ENCODE measurements at places on chromosomes 16 and 17. TPM values are rescaled to one million over a fixed set of nuclear protein-coding genes. Genes with fewer than 3 reads are reported as not detected.

- DNase-seq = no peak
Measured at GRCh38 chr17:164303-165235, 16.9 kb downstream of the DOC2B start.

GRCh38 chr17:67415291-67415690, 38.2 kb downstream of the PITPNC1 start:
- no peak for DNase-seq

Gene B4GALNT2
- not detected for total RNA-seq

- DNase-seq = no peak
Measured at GRCh38 chr16:12482455-12483220, 321.0 kb downstream of the CPPED1 start.

DNA sequence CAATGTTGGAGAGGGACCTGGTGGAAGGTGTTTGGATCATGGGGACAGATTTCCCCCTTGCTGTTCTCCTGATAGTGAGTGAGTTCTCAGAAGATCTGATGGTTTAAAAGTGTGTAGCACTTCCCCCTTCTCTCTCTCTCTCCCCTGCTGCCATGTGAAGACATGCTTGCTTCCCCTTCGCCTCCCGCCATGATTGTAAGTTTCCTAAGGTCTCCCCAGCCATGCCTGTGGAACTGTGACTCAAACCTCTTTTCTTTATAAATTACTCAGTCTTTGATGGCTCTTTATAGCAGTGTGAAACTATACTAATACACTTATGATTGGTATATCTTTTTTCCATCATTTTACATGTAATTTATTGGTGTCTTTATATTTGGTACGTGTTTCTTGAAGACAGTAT, 13.4 kb downstream of the ADGRG5 start:
- no peak for DNase-seq

DNA sequence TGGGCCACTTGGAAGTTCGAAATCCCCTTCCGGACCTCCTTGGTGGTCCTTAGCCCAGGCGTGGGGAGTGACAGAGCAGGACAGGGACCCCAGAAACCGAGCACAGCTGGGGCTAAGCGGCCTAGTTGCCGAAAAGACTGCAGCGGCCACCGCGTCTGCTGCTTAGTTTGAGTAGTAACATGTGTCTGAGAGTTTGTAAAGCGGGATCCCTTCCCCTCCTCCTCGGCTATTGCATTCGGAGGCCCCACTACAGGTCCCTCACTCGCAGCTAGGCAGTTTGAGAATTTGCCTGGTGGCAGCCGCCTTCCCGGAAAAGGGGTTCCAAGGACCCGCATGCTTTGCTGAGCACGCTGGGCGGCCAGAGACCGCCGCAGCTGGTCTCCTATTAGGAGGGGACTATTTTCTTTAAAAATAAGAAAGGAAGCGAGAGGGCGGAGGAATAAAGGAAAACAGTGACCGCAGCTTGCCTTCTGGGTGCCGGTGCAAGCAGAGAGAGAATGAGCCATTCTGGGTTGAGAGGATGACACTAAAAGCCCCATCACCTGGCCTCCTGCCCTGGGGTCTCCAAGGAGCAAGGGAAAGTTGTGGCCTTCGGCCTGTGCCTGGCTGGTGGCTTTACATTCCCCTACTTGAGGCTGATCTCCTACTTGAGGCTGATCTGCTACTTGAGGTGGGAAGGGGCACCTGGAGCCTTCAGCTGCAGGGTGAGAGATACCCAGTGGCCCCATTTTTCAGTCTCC, 1.1 kb upstream of the HOXB5 start:
- no peak for DNase-seq

- DNase-seq = no peak
Measured at GRCh38 chr16:26791169-26791568, 275.6 kb upstream of the C16orf82 start.

Gene STXBP4
- 18.6 TPM for total RNA-seq

DNA sequence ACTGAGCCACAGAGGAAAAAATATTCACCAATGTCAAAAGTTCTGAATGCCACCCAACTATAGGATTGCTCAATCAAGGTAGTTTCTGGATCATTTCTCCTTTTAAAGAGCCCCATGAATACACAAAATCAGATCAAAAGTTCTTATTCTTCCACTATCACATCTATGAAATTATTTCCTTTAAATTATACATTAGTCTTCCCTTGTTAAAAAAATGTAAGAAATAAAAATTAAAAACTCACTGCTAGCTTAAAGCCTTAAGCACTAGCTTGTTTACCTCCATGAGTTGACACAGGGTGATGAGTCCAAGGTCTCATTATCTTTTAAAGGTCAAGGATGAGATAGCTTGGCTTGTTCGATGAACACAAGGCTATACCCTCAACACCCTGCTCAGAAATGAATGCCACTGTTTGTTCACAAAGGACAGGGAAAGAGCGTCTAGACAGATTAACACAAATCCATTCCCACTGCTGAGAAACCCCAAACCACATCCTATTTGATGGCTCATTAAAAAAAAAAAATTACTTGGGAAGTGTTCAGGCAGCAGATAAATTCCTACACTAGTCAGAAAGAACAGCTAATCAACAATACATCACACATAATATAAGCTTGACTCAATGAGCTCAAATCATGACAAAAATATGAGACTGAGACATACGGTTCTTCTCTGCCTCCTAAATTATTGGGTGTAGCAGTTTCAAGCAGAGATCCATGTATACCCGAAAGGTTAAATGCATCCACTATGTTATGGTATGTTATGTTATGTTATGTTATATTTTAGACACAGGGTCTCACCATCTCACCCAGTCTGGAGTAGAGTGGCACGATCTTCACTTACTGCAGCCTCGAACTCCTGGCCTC, 118.9 kb downstream of the PARN start:
- no peak for DNase-seq

DNA sequence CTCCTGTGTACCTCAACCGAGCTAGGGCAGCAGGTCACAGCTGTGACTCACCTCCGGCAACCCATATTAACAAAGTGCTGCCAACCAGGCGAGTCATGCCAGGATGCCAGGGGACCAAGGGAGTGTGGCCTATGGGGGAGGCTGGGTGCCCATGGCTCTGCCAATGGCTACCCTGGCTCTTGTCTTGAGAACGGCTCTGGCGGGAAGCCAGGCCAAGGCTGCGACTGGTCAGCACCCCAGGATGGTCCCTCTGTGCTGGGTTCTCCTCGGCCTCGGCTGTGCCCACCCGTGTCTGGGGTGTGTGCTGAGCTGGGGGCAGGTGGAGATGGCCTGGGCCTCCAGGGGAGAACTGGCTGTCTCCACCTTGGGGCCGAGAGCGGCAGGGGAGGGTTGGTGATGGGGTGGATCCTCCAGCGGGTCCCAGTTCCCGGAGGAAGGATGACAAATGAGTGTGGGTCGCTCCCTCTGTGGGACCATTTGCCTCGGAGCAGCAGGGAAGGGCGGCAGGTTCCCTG, 75.8 kb downstream of the MRC2 start:
- peak; percentile 93 for DNase-seq

DNA sequence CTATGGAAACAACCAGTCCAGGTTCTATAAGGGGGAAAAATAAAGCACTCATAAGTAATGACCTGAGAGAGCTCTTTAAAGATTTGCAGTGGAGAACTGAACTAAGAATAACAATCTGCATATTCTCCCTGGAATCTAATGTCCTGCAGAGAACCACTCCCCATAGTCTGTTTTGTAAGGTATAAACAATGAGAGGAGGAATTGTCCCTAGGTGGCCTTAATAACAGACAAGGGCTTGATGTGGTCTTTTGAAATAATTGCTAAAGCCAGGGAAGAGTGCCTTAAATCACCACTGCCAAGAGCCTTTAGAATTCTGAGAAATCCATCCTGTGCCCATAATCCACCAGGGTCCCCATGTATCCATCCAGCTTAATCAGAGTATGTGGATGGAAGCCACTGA, 106.3 kb downstream of the CDH11 start:
- DNase-seq = no peak

DNA sequence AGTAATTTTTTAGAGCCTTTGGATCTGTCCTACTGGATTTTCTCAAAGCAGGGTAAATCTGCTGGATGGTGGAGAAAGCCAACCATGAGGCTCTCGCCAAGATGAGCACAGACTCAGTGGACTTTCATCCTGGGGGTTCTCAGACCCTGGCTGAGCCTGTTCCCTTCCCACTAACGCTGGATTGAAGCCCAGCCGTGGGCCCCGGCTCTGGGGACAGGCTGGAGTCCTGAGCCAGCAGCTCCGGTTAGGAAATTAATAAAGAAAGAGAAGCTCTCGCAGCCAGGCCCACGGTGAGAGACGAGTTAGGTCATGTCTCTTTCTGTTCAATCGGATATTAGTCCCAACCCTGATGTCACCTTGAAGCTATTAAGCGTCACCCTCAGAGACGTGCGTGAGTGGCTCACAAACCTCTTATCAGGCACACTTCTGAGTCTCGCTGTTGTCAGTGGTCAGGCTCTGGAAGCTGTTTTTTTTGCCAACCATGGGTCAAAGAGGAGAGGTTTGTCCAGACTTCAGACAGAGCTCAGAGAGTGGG, 27.1 kb downstream of the MEOX1 start:
- no peak for DNase-seq

GRCh38 chr17:41522301-41523224, 3.9 kb upstream of the KRT15 start:
- no peak for DNase-seq

GRCh38 chr16:22092143-22092933, at the start of gene VWA3A:
Gene VWA3A, plus strand, starts transcription at chr16:22092541. Its CDS starts 97 bp downstream, at chr16:22092638.
- DNase-seq = no peak

DNA sequence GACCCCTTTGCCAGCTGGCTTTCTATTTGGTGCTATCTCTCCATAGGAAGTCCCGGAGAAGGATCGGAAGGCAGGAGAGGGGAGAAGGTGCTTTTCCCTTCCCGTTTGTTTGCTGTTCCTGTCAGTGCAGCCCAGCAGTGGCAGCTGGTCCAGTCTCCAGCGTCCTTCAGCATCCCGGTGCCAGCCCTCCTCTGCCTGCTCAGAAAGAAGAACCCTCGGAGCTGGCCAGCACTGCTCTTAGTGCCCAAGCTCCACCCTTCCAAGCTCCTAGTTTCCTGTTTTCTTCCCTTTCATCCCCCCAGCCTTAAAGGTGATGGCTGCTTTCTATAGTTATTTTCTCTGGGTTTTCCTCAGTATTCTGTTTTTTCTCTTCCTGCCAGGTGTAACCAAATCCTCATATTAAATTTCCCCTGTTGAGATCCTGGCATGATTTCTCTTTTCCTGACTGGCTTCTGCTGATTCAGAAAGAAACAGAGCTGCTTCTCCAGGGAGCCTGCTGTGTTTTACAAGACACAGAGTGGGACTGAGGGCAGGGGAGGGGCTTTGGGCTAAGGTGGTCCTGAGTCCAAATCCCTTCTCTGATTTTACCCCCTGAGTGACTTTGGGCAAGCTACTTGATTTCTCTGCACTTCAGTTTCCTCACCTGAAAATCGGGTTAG, 186.8 kb downstream of the COPRS start:
- no peak for DNase-seq

DNA sequence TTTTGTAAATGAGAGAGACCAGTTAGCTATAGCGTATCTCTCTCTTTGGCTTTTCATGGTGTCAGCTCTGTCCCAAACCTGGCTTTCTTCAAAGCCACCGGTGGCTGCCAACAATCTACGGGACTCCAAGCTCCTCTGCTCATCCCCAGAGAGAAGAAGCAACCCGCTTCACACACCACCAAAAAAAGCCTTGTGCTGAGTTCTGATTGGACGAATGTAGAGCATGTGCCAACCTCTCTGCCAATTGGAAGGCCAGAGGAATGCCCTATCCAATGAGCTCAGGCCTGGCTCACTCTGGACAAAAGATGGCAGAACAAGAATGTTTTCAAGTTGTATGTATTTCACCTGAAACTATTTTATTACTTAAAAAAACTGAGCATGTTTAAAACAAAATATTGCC, 202.4 kb downstream of the C16orf95 start:
- no peak for DNase-seq

Measured in chondrocyte (in vitro differentiated cells).